ENCODE measurements at places on chromosomes 2 and 18.
A peak's percentile ranks its signal among the peaks of the same experiment; 100 is the strongest.

DNA sequence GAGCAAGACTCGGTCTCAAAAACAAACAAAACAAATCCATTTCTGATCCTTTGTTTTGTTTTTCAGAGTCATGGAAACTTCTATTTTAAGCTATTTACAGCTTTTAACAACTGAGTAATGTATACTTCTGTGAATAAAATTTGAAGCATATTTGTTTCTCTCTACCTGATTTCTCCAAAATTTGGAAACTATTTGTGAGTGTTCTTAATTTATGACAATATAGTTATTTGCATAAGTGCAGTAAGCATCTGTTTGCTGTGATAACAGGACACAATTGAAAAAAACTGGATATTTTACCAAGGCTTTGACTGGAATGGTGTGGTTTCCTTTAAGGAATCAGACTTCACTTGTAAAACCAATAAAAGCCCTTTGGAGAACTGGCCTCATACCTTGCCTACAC, 53.3 kb upstream of the GULP1 start:
- DNase-seq, result no peak

DNA sequence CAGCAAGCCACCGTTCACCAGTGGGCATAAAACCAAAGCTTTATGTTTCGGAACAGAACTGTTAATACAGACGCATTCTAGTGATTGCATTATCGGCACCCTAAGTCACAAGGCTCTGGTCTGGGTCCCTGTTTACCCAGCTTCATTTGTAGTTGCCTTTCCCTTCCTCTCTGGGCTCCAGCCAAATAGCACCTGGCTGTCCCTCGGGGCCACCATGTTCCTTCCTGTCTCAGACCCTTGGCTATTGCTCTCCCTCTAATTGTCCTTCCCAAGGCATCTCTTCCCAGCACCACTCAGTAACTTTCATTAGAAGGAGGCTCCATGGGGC, 75.3 kb downstream of the SDC1 start:
- DNase-seq, result no peak

DNA sequence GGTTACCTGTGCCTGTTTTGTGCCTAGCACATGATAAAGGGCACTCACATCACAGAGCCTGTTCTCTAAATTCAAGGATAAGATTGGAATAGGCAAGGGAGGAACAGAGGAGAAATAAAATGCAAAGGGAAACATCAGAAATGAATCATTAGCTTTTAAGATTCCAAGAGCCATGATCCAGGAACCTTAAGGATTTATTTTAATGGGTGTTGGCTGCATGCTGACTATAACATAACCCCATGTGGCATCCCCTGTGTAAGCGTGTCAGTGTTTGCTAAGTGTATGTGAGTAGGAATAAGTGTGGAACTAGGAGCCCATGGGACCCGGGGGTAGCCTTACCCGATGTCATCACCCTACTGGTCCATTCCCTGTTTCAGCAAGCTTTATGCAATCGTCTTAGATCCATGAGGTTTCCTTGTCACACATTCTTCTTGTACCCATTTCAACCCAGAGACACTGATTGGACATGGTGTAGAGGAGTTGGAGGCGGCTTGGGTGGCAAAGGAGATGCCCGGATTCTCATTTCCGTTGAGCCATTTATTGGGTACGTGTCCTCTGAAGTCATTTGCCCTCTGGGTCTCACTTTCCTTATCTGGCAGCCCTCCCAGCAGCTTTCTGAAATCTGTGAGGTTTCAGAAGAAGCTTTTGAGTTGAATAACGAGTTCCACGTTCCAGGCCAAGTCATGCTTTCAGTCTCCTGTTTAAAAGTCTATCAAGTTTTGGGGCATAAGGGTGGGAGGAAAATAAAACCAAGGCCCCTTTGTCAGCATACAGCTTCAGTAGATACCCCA, 117.0 kb downstream of the MGAT5 start:
- no peak for DNase-seq

GRCh38 chr2:53103679-53104078, 663.9 kb upstream of the CHAC2 start:
- DNase-seq, result no peak

GRCh38 chr2:233184669-233185068, 66.8 kb upstream of the ATG16L1 start:
- DNase-seq, result no peak

DNA sequence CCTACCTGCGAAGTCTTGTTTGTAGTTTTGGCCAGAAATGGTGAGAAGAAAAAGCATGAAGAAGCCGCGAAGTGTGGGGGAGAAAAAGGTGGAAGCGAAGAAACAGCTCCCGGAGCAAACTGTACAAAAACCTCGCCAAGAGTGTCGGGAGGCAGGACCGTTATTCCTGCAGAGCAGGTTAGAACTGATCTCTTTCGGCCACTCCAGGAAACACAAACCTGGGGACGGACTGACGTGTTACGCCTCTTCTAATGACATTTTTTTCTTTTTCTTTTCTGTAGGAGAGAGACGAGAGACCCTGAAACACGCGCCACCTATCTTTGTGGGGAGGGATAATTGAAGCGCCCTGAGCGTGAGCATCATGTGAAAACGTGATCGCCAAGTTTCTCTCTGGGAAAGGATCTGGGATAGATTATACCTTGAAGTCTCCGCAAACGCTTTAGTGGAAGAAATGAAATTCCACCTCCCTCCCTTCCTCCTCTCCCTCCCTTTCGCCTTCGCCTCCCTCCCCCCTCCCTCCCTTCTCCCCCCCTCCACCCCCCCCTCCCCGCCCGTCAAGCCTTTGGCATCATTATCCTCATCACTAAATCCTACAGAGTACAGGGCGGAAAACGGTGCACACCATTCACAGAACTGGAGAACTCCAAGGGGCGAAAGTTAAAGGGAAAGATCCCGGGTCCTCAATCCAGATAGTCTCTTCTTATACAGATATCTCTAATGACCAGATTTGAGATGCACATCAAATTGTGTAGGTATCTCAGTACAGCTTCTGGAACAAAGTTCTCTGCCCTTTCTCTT, at the start of gene ZEB2:
TSS of gene ZEB2 (minus strand) at position 186 of the 798 bp plus-strand sequence. CDS start 2,769 bp downstream, outside the sequence.
- DNase-seq, result no peak

- DNase-seq, result no peak
Observed at GRCh38 chr2:3620834-3621233, 25.9 kb downstream of the COLEC11 start.

GRCh38 chr2:143486976-143487375, 357.8 kb downstream of the ARHGAP15 start:
- no peak for DNase-seq

DNA sequence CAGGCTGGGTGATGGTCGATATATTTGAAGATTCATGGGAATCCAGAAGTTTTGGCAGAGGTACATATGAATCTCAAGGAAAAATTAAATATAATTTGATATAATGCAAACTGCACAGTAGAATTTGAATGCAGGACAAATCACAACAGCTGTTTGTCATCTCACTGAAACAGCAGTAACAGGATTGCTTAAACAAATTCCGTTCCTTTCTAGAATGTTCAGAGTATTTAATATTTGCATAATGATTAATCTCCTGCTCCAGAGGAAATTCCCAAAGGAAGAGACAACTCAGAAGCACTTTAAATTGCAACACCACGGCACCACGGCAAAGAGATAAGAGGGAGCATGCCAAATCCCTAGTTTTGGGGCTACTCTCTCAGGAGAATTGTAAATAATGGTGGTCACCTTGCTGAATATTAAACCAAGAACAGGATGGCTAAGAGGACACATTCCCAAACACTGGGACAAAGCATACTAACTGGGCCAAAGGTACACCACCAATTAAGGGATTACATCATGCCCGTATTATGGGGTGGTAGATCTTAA, 67.8 kb upstream of the MAP4K3 start:
- DNase-seq, result no peak

DNA sequence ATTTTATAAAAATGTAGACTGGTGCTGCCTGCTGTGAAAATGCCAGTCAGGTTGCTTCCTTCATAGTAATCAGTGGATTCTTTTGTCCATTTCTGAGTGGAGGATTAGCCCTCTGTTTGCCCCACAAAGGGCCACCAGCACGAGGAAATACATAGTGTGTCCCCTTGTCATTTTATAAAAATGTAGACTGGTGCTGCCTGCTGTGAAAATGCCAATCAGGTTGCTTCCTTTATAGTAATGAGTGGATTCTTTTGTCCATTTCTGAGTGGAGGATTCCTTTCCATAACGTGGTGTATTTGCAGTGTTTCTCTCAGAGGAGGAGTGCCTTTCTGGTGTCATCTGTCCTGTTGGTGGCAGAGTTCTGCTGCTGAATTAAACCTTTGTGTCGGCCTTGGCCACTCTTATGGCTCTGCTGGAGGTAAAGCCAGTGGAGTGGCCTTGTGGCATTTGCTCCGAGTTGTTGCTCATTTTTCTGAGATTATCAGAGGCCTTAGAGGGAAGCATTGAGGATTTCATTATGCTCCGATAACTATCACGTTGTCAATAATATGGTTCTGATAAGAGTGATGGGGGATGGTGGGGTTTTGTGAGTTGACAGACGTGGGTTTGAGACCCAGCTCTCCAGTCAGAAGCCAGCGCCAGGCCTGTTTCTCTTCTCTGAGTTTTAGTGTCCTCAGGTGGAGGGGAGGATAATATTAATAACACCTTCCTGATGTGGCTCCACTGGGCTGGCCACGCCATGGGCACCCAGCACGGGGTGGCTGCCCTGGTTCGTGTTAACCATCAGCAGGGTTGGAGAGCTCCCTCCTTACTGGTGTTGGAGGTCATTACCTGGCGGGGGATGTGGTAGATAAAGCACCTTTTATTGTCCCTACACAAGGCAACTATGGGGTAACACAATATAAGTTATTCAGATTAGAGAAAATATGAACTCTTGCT, 96.6 kb downstream of the NEDD4L start:
- DNase-seq, result no peak

- no peak for DNase-seq
Observed at GRCh38 chr2:238108423-238109183, 8.5 kb downstream of the ESPNL start.

- DNase-seq, result no peak
Observed at GRCh38 chr2:72579591-72580180, 246.1 kb downstream of the EXOC6B start.

- DNase-seq, result no peak
Observed at GRCh38 chr18:79585395-79586370, 93.9 kb upstream of the CTDP1 start.

DNA sequence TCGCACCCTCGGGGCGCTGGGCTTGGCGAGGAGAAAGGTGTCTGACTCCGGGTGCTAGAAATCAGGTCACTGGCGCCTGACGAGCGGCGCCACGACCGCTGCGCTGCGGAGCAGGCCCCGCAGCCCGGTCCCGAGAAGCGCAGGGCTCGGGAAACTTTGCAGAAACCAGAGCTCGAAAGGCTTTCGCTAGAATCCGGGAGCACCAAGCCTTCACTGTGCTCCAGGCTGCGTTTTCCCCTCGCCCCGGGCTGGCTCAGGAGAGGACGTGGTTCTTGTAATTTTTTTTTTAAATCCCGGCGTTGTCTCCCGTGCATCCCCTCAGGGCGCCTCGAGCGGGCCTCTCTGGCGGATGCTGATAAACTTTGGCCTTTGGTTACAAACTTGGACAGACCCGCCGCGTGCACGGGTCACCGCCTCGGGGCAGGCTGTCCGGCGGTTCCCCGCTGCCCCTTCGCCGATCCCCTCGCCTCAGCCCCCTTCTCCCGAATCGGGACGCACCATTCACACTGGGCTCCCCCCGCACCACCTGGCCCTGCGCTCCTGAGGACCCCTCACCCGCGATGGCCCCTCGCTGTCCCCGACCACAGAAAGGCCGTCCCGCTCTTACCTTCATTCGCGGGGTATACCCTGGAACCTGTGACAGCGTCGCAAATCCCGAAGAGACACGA, 419 bp downstream of the EPHA4 start:
- DNase-seq, result peak; percentile 35

GRCh38 chr2:202335791-202336467, 40.2 kb upstream of the BMPR2 start:
- no peak for DNase-seq

- DNase-seq, result no peak
Observed at GRCh38 chr2:189091253-189091652, 88.3 kb downstream of the COL5A2 start.

DNA sequence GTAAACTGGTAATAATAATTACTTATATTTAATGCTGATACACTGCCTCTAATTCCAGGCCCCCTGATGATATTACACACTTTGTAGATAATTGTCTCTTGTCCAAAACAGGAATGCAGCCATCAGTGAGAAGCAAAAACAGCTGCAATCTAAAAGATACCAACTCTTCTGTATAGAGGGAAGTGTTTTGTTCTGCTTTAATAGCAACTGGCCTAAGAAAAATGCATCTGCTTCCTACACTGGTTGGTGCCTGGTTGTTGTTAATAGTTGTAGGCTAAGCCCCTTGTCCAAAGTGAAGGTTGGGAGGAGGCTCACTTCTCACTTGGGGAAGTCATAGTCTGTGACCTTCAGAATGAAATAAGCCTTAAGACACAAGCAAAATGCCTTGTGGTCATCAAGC, 332.0 kb downstream of the ZNF521 start:
- no peak for DNase-seq

GRCh38 chr2:206408323-206409320, 34.7 kb upstream of the ADAM23 start:
- DNase-seq, result no peak

DNA sequence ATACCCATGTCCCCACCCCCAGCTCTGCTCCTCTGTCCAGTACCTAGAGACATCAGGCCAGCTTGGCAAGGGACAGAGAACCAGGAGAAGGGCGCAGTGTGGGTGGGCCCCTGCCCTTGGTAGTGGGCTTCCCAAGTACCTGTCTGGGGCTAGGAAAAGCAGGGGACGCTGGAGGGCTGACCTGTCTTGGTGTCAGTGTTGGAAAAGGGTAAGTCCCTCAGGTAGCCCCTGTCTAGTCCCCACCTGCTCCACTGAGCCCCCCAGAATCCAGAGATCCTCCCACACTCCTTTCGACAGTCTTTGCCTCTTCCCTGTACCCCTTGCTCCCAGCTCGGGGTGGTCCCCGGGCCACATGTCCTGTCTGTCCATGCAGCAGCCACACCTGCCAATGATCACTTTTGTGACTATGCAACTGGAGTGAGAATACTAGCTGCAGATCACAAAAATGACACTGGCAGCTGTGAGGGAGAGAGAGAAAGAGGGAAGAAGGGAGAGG, 14.6 kb downstream of the DNAJB2 start:
- DNase-seq, result no peak

DNA sequence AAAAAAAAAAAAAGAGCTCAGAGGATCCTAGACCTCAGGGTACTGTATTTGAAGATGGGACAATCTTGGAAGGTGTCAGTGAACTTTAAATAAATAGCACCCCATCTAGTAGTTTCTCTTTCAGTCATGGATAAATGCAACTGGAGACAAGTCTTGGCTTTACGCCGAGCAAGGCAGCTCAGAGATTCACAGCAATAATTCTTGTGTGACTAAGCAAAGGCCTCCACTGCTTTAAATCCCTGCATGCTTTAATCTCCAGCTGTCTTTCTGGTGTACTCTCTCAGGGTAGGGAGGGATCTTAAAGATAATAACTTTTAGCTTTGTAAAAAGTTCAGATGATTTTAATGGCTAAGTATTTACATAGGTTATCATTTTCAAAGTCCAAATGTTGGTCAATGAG, 36.3 kb downstream of the NRXN1 start:
- DNase-seq, result no peak

DNA sequence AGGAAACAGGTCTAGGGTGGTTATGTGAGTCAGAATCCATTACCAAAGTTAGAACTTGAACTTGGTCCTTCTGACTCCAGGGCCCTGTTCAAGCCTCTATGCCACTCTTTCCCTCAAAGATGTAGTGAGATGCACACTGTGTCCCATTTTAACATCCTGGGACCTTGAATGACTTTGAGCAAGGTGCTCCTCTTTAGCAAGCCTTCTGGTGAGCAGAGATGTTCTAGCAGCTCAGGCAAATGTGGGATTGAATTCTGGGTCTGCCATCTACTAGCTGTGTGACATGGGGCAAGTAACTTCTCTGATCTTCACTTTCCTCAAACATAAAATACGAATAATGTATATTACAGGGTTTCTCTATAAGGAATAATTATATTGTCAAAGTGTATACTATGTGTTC, 294.0 kb upstream of the CXCR4 start:
- no peak for DNase-seq

GRCh38 chr2:232502911-232503808, 15.5 kb upstream of the ECEL1 start:
- peak; percentile 13 for DNase-seq

All from activated effector memory CD4-positive, alpha-beta T cell treated with Interleukin-2 at 50 U/mL for 16 hours (primary cell).